NCI-H1092 (cell line): ENCODE measurements at places on chromosomes 7 and 10.

DNA sequence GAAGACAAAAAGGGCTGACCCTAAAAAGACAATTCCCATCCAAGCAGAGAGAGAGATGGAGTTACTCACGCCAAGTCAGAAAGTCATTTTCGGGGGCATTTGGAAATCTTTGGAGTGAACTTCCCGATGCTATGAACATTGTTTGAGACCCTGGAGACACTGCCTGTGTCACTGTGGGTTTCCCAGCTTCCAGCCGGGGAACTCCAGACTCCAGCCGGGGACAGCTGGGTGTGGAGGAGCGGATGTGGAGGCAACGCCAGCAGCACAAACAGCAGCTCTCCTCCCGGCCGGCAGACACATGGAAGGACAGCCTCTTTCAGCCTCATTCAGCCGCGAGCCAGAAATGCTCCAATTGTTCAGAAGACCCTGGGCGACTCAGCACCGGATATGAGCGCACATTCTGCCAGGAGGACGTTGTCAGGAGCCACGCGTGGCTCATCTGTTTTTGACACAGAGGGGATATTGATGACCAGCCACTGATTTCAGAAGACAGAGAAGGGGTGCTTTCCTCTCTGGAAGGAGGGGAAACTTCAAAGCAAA lies 97.6 kb downstream of the PRPF18 start:
- DNase-seq = peak; percentile 76

GRCh38 chr10:80619036-80619435 lies 81.3 kb downstream of the SH2D4B start:
- DNase-seq = no peak

- DNase-seq = no peak
Observed at GRCh38 chr7:82839555-82839954, 323.1 kb downstream of the PCLO start.

GRCh38 chr10:5559642-5560141 lies 34.9 kb downstream of the CALML3 start:
- no peak for DNase-seq

DNA sequence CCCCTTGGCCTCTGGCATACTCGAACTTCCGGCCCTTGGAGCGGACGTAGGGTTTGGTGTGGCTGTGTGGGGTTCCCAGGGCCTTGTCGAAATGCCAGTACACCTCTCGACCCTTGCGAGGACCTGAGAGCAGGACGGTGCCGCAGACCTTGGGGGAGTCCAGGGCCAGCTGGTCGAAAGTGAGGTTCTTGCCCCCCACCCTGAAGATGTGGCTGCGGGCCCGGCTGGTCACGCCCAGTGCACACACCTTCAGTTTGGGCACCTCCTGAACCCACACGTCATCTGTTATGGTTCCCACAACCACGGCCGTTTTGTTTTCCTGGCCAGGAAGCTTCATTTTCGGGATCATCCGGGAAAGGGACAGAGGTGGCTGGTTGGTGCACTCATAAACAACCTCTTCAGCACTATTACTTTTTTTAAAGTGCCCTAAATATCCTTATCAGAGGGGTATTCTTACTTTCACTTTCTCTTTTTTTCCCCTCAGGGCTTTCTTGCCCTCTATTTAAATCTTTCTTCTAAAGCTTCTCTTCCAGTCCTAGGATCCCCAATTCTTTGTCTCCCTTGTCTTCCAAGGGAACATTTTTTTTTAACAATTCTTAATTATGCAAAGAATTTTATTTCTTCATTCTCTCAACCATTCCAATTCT lies 44.9 kb upstream of the FAM3C start:
- DNase-seq = no peak
